NCI-H2081 (cell line): ENCODE measurements at places on chromosomes 4 and X.

DNA sequence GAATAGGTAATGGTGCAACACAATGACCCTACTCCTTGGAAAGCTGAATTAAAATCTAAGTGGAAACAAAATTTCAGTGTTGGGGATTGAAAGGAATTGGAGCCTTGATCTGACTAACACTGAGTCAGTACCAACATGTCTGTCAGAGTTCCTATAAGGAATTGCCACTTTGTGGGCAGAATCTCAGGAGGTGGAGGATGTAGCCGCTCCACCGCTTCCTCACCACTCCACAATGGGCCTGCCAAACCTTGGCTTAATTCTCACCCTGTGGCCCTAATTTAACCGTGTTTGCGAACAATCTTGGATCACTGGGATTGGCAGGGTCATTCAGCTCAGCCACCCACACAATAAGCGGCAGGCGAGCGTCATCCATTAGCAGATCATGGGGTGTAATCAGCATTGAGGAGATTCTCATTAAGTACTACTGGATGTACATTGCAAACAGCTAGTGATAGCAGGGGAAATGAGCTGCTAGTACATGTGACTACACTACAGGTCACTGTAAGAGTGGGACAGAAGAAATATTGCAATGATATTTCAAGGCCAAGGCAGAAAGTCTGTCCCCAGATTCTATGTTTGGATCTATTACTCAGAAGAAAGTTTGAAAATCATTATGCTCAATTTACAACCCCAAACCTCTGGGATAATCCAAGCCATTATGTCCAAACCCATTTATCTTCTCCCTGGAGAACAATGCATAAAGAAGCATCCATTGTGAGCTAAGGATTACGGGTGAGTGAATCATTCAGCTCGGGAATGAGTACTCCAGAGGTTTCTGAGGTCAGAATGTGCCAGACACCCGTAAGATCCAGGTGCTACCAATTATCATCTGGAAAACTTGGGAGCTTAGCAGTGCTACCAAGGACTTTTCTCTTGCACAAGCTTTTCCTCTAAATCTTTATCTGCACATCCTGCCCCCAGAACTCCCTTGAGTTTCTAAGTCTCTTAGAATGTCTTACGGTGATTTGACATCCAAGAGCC lies 5.8 kb downstream of the SRPX start:
- peak; percentile 5 for DNase-seq

GRCh38 chr4:108355902-108356535 lies 187.3 kb upstream of the LEF1 start:
- DNase-seq: no peak

GRCh38 chr4:116705466-116705865 lies 379.9 kb downstream of the TRAM1L1 start:
- no peak for DNase-seq

- peak; percentile 91 for DNase-seq
Measured at GRCh38 chr4:128386761-128387599, 99.4 kb upstream of the PGRMC2 start.

- DNase-seq: peak; percentile 86
Measured at GRCh38 chr4:9867751-9868425, 86.5 kb downstream of the DRD5 start.

DNA sequence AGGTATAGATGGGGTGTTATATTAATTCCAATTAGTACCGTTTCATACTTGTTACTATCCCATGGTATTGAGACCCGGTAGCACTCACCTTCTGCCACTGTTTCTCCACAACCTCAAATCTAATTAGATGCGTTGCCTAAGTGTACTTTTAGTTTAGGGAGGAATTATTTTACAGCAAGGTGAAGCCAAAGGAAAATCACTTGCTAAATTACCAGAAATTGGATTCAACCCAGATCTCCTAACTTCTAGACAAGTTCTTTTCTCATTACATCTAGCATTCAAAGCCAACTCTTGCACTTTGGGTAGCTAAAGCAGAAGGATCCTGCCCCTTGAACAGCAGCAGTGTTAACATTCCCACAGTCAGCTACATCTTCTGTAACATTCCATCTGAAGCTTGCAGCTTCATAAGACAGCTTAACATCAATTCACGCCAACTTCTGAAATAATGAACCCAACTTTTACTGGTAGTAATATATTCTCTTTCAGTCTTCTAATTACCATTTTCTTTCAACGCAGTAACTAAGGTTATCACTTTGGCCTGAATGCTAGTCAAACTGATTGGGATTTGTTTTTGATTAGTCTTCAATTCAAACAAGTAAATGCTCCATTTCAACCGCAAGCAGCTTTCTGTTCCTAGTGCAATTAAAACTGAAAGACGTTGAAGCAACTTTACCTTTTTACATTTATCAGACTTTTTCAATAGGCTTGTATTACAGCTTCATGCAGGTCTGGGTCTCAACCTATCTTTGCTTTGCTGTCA lies 934 bp upstream of the SEC31A start:
- no peak for DNase-seq

DNA sequence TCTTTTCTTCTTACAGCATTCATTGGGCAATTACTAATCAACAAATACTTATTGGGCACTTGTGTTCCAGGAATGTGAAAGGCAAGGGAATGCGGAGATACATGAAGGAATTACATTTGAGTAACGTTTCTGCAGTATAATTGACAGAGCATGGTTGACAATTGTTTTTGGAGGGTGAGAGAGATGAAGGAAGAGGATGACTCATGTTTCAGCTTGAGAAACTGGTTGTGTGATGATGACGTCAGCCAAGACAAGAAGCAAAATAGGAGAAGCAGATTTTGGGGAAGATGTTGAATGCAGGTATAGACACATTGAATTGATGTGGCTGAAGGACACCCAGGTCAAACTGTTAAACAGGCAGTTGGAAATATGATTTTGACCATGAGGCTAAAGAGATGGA lies 8.0 kb upstream of the CPEB2 start:
- DNase-seq: no peak

DNA sequence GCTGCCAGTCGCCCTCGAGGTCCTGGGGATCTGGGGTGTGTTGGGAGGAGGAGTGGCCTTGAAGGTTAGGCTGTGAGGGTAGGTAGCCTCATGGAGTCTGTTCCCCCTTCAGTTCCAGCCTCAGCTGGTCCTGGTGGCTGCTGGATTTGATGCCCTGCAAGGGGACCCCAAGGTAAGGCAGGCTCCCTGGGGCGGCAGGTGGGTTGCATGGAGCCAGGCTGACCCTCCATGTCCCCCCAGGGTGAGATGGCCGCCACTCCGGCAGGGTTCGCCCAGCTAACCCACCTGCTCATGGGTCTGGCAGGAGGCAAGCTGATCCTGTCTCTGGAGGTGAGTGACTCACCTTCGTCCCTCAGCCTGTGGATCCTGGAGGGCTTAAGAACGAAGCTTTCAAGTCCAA lies 11.6 kb upstream of the ERAS start:
- DNase-seq: no peak

DNA sequence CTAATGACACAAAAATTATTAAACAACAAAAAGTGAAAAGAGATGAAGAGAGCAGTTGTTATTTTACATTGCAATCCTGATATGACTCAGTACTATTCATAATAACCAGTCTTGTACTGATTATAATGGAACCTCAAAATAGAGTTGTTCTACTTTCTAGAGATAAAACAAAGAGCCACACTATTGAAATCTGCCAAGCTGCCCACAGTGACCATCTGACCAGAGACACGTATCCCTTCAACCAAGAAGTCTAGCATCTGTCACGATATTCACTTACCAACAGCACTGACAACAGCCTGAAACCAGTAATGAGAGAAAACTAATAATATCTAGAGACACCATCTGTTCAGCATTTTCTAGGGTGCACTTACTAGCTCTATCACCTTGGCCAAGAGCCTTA lies 466.7 kb downstream of the NKX6-1 start:
- no peak for DNase-seq

DNA sequence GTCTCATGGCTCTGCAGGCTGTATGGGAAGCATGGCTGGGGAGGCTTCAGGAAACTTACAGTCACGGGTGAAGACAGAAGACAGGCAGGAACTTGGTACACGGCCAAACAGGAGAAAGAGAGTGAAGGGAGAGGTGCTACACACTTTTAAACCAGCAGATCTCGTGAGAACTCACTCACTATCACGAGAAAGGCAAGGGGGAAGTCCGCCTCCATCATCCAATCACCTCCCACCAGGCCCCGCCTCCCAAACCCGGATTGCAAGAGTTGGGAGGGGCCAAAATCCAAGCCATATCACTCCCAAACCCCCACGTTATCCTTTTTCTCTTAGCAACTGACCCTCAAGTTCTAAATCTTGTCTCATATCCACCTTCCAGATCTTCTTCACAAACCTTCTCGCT lies 1710.5 kb upstream of the TENM3 start:
- no peak for DNase-seq

GRCh38 chr4:8916906-8917305 lies 45.3 kb upstream of the HMX1 start:
- no peak for DNase-seq

DNA sequence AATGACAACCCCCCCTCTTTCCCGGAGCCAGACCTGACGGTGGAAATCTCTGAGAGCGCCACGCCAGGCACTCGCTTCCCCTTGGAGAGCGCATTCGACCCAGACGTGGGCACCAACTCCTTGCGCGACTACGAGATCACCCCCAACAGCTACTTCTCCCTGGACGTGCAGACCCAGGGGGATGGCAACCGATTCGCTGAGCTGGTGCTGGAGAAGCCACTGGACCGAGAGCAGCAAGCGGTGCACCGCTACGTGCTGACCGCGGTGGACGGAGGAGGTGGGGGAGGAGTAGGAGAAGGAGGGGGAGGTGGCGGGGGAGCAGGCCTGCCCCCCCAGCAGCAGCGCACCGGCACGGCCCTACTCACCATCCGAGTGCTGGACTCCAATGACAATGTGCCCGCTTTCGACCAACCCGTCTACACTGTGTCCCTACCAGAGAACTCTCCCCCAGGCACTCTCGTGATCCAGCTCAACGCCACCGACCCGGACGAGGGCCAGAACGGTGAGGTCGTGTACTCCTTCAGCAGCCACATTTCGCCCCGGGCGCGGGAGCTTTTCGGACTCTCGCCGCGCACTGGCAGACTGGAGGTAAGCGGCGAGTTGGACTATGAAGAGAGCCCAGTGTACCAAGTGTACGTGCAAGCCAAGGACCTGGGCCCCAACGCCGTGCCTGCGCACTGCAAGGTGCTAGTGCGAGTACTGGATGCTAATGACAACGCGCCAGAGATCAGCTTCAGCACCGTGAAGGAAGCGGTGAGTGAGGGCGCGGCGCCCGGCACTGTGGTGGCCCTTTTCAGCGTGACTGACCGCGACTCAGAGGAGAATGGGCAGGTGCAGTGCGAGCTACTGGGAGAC lies 1.6 kb downstream of the PCDH10 start:
- DNase-seq: peak; percentile 9

DNA sequence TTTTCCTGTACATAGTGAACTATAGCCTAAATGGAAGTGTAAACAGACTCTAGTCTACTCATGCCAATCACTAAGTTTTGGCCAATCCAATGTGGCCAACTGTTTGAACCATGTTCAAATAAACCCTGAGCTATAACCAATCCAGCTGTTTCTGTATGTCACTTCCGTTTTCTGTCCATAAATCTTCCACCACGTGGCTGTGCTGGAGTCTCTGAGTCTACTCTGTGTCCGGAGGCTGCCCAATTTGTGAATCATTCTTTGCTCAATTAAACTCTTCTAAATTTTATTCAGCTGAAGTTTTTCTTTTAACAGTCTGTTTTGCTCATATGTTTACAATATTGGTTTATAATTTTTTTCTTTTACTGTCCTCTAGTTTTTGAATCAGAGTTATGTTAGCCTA lies 112.3 kb upstream of the BANK1 start:
- DNase-seq: no peak

- peak; percentile 67 for DNase-seq
Measured at GRCh38 chr4:67327245-67328017, 217.9 kb downstream of the CENPC start.

- DNase-seq: no peak
Measured at GRCh38 chr4:178414881-178415446, 972.7 kb upstream of the AGA start.

DNA sequence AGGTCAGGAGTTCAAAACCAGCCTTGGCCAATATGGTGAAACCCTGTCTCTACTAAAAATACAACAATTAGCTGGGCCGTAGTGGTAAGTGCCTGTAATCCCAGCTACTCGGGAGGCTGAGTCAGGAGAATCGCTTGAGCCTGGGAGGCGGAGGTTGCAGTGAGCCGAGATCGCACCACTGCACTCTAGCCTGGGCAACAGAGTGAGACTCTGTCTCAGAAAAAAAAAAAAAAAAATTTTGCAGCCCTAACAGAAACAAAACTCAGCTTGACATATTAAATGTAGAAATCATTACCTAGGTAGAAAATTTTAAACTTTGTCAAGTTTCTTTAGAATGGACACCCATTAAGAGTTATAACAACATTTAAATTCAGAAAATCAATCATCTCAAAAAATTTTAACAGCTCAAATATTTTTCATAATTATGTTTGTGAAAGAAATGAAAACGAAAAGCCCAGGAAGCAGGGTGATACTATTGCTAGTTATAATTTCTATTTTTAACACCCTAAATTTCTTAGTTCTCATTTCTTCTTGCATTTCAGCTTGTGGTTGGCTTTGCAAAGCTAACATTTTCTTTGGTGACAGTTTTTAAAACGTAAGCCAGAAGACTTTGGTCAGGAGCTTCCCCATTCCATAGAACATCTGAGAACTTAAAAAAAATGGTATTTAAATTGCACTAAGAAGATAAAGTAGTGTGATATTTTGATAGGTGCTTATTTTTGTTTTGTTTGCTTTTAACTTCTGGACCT lies 33.3 kb upstream of the RBBP7 start:
- DNase-seq: no peak

DNA sequence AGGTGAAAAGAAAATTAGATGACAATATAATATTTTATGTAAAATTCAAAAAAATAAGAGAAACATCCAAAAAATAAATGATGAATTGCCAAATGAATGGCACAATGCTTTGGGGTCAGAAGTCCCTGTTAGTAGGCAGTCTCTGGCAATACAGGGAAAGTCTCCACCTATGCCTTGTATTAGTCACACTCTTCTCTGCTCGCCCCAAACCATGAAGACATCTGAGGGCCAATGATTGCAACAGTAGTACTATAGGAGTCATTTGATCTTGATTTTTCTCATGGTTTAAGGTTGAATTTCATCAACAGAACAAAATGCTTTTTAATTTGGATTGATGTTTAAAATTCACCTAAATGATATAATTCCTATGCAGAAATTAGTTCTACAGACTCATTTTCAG lies 3.9 kb upstream of the PRSS12 start:
- no peak for DNase-seq

GRCh38 chrX:42978655-42979379 lies 200.9 kb upstream of the PPP1R2C start:
- no peak for DNase-seq

GRCh38 chr4:174402470-174403176 lies 118.9 kb downstream of the CEP44 start:
- DNase-seq: no peak

GRCh38 chrX:70445951-70446350 lies 1.3 kb downstream of the DLG3 start:
- no peak for DNase-seq

DNA sequence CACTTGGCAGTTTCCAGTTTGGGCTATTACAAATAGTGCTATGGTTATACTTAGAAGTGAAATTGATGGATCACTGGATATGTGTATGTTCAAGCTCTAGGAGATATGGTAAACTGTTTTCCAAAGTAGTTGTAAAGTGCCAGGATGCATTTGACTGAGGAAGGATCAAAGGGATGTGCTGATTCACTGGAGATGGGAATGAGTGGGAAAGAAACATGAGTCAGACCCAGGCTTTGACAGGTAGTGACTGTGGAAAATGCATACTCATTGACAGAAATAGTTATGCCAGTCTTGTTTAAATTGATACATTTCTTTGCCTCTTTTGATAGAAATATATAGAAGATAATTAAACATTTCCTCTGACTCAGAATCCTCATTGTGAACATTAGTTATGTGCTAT lies 77.9 kb downstream of the CEP135 start:
- DNase-seq: no peak
